Fibroblast of lung (primary cell): ENCODE measurements at places on chromosomes 7 and 10.

- H3K4me1 ChIP-seq = no peaks in the 10 kb centered on the region
- H3K36me3 ChIP-seq = no peaks in the 10 kb centered on the region
- H3K27ac ChIP-seq = no peak overlapping the region
- DNase-seq = no peak
- no peaks in the 10 kb centered on the region for H3K27me3 ChIP-seq
Observed at GRCh38 chr7:66732439-66732838, 8.1 kb upstream of the RABGEF1 start.

GRCh38 chr7:42883950-42884349, 27.9 kb downstream of the C7orf25 start:
- no peak overlapping the region for H3K4me3 ChIP-seq
- H3K4me1 ChIP-seq = peaks cover 3% of the 10 kb centered on the region
- H3K27me3 ChIP-seq = no peaks in the 10 kb centered on the region

GRCh38 chr10:112269266-112269665, 13.9 kb upstream of the TECTB start:
- H3K27me3 ChIP-seq = no peaks in the 10 kb centered on the region
- H3K4me1 ChIP-seq = peaks cover 2% of the 10 kb centered on the region
- H3K27ac ChIP-seq = no peak overlapping the region
- H3K4me3 ChIP-seq = no peak overlapping the region

DNA sequence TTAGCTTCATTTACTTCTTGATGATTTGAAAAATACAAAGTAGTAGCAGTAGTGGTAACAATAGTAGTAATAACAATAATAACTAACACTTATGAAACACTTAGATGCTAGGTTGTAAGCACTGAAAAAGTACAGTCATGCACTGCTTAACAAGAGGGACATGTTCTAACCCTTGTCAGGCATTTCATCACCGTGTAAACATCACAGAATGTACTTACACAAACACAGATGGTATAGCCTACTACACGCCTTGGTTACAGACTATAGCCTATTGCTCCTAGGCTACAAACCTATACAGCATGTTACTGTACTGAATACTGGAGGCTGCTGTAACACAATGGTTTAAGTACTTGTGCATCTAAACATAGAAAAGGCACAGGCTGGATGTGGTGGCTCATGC, 60.6 kb downstream of the PUS7 start:
- no peak for DNase-seq
- no peak overlapping the region for H3K4me3 ChIP-seq
- H3K36me3 ChIP-seq = peaks cover 2% of the 10 kb centered on the region
- no peak overlapping the region for H3K27ac ChIP-seq
- H3K27me3 ChIP-seq = no peaks in the 10 kb centered on the region
